ENCODE measurements at places on chromosomes 1 and 21. TPM values are rescaled to one million over a fixed set of nuclear protein-coding genes. Genes with fewer than 3 reads are reported as not detected.

GRCh38 chr1:184186167-184186566, 134.6 kb downstream of the TSEN15 start:
- no peak overlapping the region for H3K27ac ChIP-seq
- H3K27me3 ChIP-seq, result no peaks in the 10 kb centered on the region
- no peak for DNase-seq
- no peaks in the 10 kb centered on the region for H3K36me3 ChIP-seq
- H3K4me3 ChIP-seq, result no peak overlapping the region

DNA sequence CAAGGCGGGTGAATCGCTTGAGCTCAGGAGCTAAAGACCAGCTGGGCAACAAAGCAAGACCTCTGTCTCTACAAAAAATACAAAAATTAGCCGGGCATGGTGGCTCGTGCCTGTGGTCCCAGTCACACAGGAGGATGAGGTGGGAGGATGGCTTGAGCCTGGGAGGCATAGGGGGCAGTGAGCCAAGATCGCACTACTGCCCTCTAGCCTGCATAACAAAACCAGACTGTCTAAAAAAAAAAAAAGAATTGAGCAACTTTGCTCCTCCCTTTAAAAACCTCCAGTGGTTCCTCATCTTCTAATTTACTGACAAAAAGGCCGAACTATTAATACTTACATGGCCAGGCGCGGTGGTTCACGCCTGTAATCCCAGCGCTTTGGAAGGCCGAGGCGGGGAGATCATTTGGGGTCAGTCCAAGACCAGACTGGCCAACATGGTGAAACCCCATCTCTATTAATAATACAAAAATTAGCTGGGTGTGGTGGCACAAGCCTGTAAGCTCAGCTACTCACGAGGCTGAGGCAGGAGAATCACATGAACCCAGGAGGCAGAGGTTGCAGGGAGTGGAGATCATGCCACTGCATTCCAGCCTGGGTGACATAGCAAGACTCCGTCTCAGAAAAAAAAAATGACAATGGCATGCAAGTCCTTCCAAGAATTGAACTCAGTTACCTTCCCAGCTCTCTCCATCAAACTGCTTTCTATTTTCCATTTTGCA, 4.4 kb downstream of the ACBD3 start:
- H3K4me3 ChIP-seq, result no peak overlapping the region
- H3K36me3 ChIP-seq, result peaks cover 30% of the 10 kb centered on the region
- no peaks in the 10 kb centered on the region for H3K27me3 ChIP-seq
- H3K4me1 ChIP-seq, result peaks cover 23% of the 10 kb centered on the region
- DNase-seq, result peak; percentile 17

GRCh38 chr1:18643154-18644012, 12.7 kb downstream of the PAX7 start:
- peak overlapping the region; percentile 61 for H3K4me3 ChIP-seq
- H3K27ac ChIP-seq, result no peak overlapping the region
- H3K4me1 ChIP-seq, result peaks cover 71% of the 10 kb centered on the region
- peak; percentile 51 for DNase-seq

DNA sequence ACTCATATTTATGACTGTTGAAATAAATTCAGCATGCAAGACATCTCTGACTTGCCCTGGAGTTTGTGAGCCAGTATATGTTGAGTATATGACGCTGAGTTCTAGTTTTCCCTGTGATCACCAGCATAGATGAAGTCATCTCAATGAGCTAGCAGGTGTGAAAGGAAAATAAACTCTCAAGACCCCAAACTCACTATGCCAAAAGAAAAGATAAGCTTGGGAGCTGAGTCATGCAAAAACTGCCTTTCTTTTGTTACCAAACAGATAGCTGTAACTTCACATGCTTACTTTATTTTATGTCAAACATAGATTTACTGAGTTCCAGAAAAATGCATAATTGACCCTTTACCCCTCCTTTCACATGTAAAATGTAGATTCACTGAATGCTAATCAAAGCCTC, 52.9 kb downstream of the SERBP1 start:
- no peak for DNase-seq
- peaks cover 22% of the 10 kb centered on the region for H3K4me1 ChIP-seq
- no peaks in the 10 kb centered on the region for H3K27me3 ChIP-seq
- no peak overlapping the region for H3K4me3 ChIP-seq

GRCh38 chr1:23742670-23743286, 493 bp upstream of the ELOA start:
- H3K4me3 ChIP-seq, result peak overlapping the region; percentile 76
- H3K36me3 ChIP-seq, result peaks cover 6% of the 10 kb centered on the region
- no peak for DNase-seq
- H3K27me3 ChIP-seq, result no peaks in the 10 kb centered on the region

- no peak overlapping the region for H3K27ac ChIP-seq
- DNase-seq, result no peak
- no peak overlapping the region for H3K4me3 ChIP-seq
- peaks cover 39% of the 10 kb centered on the region for H3K4me1 ChIP-seq
- H3K36me3 ChIP-seq, result peaks cover under 1% of the 10 kb centered on the region
These were observed 55.5 kb downstream of the OLFML3 start for GRCh38 chr1:114034567-114035303.

- H3K36me3 ChIP-seq, result no peaks in the 10 kb centered on the region
- H3K4me1 ChIP-seq, result peaks cover 3% of the 10 kb centered on the region
- H3K27ac ChIP-seq, result no peak overlapping the region
- DNase-seq, result no peak
These were observed 97.4 kb downstream of the SYF2 start for GRCh38 chr1:25134801-25135461.

GRCh38 chr1:100581096-100581705, 43.3 kb downstream of the GPR88 start:
- DNase-seq, result no peak
- 0 out of 2 replicates have a peak, but pooled peaks cover 2% of the 10 kb centered on the region for H3K27me3 ChIP-seq
- H3K27ac ChIP-seq, result no peak overlapping the region
- H3K36me3 ChIP-seq, result no peaks in the 10 kb centered on the region

DNA sequence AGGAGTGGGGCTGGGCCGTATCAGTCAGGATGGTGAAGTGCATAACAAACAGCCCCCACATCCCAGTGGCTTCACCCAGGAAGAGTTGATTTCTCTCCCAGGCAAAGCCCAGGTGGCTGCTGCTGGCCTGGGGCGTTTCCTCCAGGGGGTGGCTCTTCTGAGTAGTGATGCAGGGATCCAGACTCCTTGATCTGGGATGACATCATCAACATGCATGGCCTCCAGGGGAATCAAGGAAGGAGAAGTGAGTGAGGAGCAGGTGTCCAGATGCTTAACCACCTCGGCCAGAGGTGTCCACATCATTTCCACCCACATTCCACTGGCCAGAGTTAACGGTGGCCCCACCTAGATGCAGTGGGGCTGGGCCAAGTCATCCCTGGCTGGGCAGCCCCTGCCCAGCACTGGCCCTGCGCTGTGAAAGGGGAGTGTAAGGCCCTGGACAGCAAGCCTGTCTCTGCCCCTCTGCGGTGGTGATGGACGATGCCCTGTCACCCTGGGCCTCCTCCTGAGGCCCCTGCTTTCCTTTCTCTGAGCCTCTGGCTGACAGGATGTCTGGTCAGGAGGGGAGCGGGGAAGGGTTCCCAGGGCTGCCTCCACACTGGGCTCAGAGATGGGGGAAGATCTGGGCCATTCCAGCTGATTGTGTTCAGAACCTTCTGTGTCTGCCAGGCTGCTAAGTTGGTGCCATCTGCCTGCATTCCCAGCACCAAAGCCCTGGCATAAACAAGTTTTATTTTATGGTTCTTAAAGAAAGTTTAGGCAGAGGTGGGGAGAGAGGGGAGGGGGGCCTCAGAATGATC, 598.2 kb downstream of the MATN1 start:
- DNase-seq, result no peak
- no peaks in the 10 kb centered on the region for H3K36me3 ChIP-seq
- no peaks in the 10 kb centered on the region for H3K27me3 ChIP-seq
- no peak overlapping the region for H3K27ac ChIP-seq
- peaks cover 3% of the 10 kb centered on the region for H3K4me1 ChIP-seq

DNA sequence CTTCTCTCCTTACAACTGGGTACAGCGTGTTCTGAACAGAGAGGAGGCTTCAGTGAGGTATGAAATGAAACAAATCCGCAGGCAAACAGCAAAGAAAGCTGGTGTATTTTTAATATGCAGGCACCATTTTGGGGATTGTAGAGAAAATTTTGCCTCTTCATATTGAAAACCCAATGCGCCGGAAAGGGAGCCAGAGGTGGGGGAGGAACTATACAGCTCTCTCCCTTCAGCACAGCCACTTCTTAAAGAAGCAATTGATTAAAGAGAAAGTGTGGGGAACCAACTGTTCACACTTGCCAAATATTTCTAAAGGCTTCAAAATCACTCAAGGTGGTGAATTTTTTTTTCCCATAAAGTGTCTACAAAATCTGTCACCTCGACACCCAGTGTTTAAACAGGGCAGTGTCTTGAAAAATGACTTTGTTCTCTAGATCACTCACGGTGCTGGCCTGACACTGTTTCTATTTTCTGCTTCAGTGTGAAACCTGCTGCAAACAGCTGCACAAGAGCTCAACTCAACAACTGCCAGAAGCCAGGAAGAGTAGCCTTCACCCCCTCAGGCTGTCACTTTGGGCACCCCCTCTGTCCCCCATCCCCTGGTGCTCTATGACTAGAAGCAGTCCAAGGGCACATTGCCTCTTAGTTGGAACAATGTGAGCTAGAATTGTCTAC, 123.8 kb upstream of the CTTNBP2NL start:
- H3K4me1 ChIP-seq, result no peaks in the 10 kb centered on the region
- no peak overlapping the region for H3K27ac ChIP-seq
- DNase-seq, result no peak
- peaks cover 24% of the 10 kb centered on the region for H3K27me3 ChIP-seq

- DNase-seq, result no peak
- H3K27ac ChIP-seq, result no peak overlapping the region
- no peak overlapping the region for H3K4me3 ChIP-seq
- no peaks in the 10 kb centered on the region for H3K36me3 ChIP-seq
These were observed 9.5 kb downstream of the LRRN2 start for GRCh38 chr1:204676043-204676442.

- no peak for DNase-seq
- no peaks in the 10 kb centered on the region for H3K36me3 ChIP-seq
- H3K4me1 ChIP-seq, result peaks cover 6% of the 10 kb centered on the region
- no peak overlapping the region for H3K27ac ChIP-seq
- H3K27me3 ChIP-seq, result peaks cover 93% of the 10 kb centered on the region
These were observed 381.1 kb upstream of the NCAM2 start for GRCh38 chr21:20617130-20617529.

- no peaks in the 10 kb centered on the region for H3K36me3 ChIP-seq
- no peak overlapping the region for H3K4me3 ChIP-seq
- H3K27ac ChIP-seq, result no peak overlapping the region
- no peaks in the 10 kb centered on the region for H3K27me3 ChIP-seq
These were observed 520.4 kb upstream of the CXADR start for GRCh38 chr21:16992448-16992847.

GRCh38 chr1:214455479-214455878, 95.9 kb downstream of the PTPN14 start:
- DNase-seq, result no peak
- peaks cover 6% of the 10 kb centered on the region for H3K36me3 ChIP-seq
- no peaks in the 10 kb centered on the region for H3K27me3 ChIP-seq
- peaks cover 51% of the 10 kb centered on the region for H3K4me1 ChIP-seq

GRCh38 chr1:180270530-180271271, 40.6 kb downstream of the LHX4 start:
- no peak for DNase-seq
- H3K27me3 ChIP-seq, result no peaks in the 10 kb centered on the region
- H3K4me1 ChIP-seq, result peaks cover 52% of the 10 kb centered on the region
- H3K4me3 ChIP-seq, result no peak overlapping the region

- no peaks in the 10 kb centered on the region for H3K36me3 ChIP-seq
- peak overlapping the region; percentile 19 for H3K4me3 ChIP-seq
- DNase-seq, result no peak
- H3K27ac ChIP-seq, result no peak overlapping the region
These were observed 37.0 kb upstream of the CCSAP start for GRCh38 chr1:229379846-229380245.

GRCh38 chr1:214719207-214719606, 116.2 kb downstream of the CENPF start:
- no peaks in the 10 kb centered on the region for H3K36me3 ChIP-seq
- H3K4me1 ChIP-seq, result no peaks in the 10 kb centered on the region
- H3K27ac ChIP-seq, result no peak overlapping the region
- H3K4me3 ChIP-seq, result no peak overlapping the region
- no peak for DNase-seq
- no peaks in the 10 kb centered on the region for H3K27me3 ChIP-seq

GRCh38 chr1:20440785-20441200, 45.2 kb downstream of the CAMK2N1 start:
- no peaks in the 10 kb centered on the region for H3K36me3 ChIP-seq
- DNase-seq, result peak; percentile 73
- H3K27ac ChIP-seq, result no peak overlapping the region
- H3K4me1 ChIP-seq, result peaks cover 3% of the 10 kb centered on the region
- H3K27me3 ChIP-seq, result peaks cover 21% of the 10 kb centered on the region

- DNase-seq, result no peak
- H3K27ac ChIP-seq, result no peak overlapping the region
- H3K36me3 ChIP-seq, result peaks cover 27% of the 10 kb centered on the region
- H3K27me3 ChIP-seq, result no peaks in the 10 kb centered on the region
- no peak overlapping the region for H3K4me3 ChIP-seq
These were observed 50.9 kb downstream of the EVA1C start for GRCh38 chr21:32463367-32463766.

- no peaks in the 10 kb centered on the region for H3K27me3 ChIP-seq
- no peaks in the 10 kb centered on the region for H3K4me1 ChIP-seq
- H3K4me3 ChIP-seq, result no peak overlapping the region
- H3K27ac ChIP-seq, result no peak overlapping the region
- no peak for DNase-seq
- H3K36me3 ChIP-seq, result peaks cover 10% of the 10 kb centered on the region
These were observed 58.0 kb downstream of the NGF start for GRCh38 chr1:115280064-115280463.

DNA sequence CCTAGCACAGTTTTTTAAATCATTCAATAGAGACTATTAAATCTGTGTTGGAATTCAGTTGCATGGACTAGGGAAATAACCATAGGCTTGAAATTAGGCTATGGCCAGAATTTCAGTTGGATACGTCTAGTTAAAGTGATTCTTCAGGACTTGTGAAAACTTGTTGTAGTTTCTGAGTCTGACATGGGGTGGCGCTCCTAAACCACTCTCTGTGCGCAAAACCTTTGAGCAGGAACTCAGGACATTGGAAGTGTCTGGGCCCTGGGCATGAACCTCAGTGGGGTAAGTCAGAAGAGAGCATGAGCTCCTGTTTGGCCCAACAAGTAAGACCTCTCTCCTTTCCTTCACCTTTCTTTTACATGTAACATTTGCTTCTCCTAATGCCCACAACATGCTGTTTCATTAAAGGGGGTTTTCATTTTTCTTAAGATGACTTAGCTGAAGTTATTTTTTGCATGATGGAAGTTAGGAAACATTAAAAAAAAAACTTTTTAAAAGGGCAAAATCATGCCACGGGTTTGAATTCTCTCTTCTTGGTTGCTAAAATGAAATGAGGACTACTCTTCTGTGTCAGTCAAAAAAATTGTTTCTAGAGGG, 17.1 kb upstream of the CCDC190 start:
- no peaks in the 10 kb centered on the region for H3K27me3 ChIP-seq
- no peak overlapping the region for H3K4me3 ChIP-seq
- no peaks in the 10 kb centered on the region for H3K36me3 ChIP-seq
- no peak overlapping the region for H3K27ac ChIP-seq
- DNase-seq, result peak; percentile 83

- peaks cover 11% of the 10 kb centered on the region for H3K4me1 ChIP-seq
- no peak overlapping the region for H3K4me3 ChIP-seq
- no peaks in the 10 kb centered on the region for H3K27me3 ChIP-seq
These were observed 28.8 kb downstream of the PIK3C2B start for GRCh38 chr1:204465546-204466415.

Gene PLEKHG5
- 32.0 TPM for total RNA-seq

Gene ENAH
- total RNA-seq, result 229 TPM

Gene C8A
- 0.13 TPM for total RNA-seq

Gene UBL4B
- total RNA-seq, result not detected

Gene PRKAB2
- 28.3 TPM for total RNA-seq

Gene TGFB2
- total RNA-seq, result 1.5 TPM

Gene MTMR11
- total RNA-seq, result 7.8 TPM

Gene CAMTA1
- total RNA-seq, result 116 TPM

Gene LCE1A
- not detected for total RNA-seq

Measured in WTC11 (cell line).